ENCODE measurements at places on chromosomes 7 and 10. TPM values are rescaled to one million over a fixed set of nuclear protein-coding genes. Genes with fewer than 3 reads are reported as not detected.

DNA sequence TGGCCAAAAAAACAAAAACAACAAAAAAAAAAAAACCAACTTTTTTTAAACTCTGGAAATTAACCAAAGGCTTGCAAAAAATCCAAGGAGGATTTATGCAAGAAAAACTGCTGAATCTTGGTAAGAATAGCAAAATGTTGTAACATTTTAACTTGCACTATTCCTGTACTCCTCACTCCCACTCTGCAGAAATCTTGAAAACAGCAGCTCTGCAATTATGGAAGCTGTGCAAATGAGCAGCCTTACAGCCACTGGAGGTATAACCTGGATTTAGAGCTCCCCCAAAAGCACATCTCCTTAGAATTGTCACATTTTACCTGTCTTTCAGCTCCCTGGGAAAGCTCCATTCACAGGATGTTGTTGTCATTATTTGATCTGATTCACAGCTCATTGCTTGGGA lies 41.8 kb upstream of the LRGUK start:
- no peak for DNase-seq

- DNase-seq = no peak
These were observed 3.5 kb downstream of the BMI1 start for GRCh38 chr10:22324413-22324812.

GRCh38 chr10:34538281-34538829 lies 276.7 kb downstream of the PARD3 start:
- no peak for DNase-seq

CYP3A4 gene
- total RNA-seq = not detected

HMX2 gene
- not detected for total RNA-seq

DNA sequence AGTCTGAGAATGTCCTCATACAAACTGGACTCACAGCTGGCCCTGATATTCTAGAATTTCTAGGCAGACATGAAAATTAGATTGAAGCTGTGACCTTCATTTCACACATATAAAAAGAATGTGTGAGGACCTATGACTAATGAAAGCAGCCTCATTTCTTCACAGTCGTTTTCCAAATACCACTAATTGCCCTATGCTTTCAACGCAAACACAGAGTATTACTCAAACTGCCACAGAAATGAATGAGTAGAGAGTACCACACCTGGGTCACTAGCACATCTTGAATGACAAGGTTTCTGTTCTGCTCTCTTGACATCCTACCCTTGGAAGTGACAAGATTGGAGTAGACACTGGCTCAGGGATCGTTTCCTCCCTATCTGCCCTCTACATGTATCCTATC lies 142.4 kb downstream of the C1GALT1 start:
- DNase-seq = no peak

- DNase-seq = no peak
These were observed 62.1 kb upstream of the NCAPG2 start for GRCh38 chr7:158766570-158767281.

PIK3CG gene
- total RNA-seq = 47.3 TPM

DNA sequence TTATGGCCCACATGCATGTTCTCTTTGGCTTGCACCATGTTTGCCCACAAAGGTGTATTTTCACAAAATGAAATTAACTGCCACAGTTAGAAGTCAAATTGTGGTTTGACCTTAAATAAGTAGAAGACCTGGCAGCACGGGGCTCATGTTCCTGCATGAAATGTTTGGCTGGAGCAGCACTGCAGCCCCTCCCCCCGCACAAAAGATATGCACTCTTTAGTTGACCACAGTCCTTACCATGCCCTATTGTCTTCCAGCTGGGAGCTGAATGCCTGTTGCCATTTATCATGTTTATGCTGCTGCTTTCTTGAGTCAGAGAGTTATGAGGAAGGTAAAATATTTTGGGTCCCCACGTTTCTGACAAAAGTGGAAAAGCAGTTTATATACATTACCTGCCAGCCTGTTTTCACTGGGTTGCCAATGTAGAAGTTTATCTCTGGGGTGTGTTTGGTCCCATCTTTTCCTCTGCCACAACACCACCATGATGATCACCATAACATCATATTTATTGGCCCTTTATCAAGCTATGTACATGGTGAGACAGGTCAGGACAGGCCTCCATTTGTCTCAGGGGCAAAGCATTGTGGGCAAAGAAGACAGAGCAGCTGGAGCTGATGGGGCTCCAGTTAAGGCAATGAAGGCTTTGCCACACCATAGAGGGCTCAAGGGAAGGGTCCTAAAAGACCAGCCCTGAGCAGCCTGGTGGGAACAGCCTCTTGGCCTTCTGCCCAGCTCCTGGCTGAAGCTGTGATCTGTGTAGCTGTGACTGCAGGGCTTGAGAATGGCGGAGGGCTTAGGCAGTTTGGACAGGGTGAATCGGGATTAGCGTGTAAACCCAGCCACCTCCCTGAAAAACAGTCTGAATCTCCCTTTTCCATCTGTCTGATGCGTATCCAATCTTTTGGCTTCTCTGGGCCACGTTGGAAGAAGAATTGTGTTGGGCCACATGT lies 5.4 kb downstream of the PRF1 start:
- DNase-seq = no peak

GRCh38 chr7:32360127-32360526 lies 130.1 kb downstream of the LSM5 start:
- DNase-seq = no peak

DNA sequence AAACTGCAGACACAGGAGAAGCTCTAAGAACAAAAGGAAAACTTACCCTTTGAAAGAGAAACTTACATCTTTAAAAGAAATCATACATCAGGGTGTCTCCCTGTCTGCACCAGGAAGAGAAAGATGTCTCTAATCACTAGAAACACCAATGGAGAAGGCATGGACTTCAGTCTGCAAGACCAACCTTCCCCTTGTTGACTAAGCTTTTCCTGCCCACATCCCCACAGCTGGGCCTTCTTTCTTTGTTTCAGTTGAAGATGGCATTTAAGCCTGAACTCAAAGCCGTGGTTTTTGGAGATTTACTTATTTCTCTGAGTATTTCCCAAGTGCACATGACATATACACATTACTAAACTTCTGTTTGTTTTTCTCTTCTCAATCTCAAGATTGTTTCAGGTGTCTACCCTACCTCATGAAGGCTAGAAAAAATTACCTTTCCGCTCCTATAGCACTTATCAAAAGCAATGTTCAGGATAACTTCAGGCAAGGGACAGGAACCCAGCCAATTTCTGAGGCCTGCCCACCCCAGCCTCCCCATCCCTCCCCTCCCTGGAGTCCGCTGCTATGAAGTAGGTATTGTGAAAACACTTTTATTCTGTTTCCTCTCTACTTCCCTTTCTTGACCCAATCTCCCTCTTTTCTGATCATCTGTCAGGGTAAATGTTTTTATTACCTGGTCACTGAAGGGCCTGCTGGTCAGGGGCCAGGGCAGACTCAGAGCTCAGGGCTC lies 2.8 kb upstream of the SLC29A3 start:
- no peak for DNase-seq

GRCh38 chr10:103492655-103493261 lies 747 bp upstream of the NEURL1 start:
- DNase-seq = no peak

CTAGE8 gene
- total RNA-seq = 1.4 TPM

- no peak for DNase-seq
These were observed 25.6 kb upstream of the TMEM196 start for GRCh38 chr7:19798986-19799385.

DNA sequence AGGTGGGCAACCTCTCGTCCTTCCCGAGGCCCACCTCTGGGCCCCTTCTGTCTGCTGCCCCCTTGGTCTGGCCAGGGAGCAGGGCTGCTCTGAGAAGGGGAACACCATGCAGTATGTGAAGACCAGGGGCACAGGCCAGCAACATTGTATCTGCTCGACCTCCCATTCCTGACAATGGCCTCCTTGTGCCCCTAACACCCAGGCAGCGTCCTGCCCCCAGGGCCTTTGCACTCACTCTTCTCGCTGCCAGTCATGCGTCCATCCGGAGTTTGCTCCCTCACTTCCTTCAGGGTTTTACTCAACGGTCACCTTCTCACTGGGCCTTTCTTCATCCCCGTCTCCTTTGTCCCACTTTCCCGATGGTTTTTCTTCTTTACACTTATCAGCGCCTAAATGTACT lies 232.9 kb upstream of the GRB10 start:
- DNase-seq = no peak

DLX6 gene
- not detected for total RNA-seq

TSPAN12 gene
- not detected for total RNA-seq

ADD3 gene
- 400 TPM for total RNA-seq

MIOS gene
- 22.8 TPM for total RNA-seq

DNA sequence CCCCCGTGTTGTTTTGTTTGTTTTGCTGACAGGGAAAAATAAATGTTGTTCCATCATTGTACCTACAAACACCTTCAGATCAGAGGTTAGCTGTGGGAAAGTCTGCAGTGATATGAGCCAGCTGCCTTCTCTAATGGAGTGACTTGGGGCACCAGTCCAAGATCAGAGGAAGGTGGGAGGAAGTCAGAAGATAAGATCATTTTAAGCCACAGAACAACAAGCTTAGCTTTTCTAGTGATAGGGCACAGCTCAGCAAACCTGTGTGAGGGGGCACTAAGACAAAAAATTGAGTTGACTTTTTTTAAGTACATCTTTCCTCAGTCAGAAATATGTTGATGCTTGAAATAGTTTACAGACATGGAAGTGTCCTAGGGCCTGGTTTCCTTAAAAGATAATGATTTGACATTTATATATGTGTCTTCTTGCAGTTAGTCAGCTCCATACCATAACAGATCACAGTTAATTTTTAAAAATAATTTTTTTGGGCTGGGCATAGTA lies 240.3 kb upstream of the KAT6B start:
- peak; percentile 44 for DNase-seq

DNA sequence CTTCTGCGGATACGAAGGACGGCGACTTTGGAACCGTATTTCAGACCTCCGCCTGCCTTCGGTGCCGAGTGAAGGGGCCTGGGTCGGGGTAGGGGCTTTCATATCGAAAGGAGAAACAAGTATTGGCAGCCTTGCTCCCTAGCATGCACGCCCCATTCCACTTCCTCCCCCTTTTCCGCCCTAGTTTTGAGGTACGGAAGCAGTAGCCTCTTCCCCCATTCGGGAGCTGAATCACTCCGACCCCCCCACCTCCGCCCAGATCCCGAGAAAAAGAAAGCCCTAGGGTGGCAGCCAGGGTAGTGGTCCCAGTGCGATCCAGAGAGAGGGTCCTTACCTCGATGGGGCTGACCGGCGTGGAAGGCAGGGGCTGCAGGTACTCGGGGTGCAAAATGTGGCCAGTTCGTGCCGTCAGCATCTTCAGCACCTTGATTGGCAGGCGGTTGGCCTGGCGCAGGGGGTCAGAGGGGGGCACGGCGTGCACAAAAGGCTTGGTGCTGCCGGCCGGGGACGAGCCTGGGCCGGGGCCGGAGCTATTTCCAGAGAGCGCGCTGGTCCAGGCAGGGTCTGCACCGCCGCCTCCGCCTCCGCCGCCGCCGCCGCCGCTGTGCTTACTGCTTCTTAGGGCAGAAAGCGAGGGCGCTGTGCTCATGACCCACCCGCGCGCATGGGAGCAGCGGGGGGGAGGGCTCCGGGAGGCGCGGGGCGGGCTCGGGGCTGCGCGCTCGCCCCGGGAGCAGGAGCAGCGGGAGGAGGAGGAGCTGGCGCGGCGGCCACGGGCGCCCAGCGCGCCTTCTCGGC lies 594 bp downstream of the ZNF503 start:
- no peak for DNase-seq

GRCh38 chr10:78015546-78015945 lies 13.8 kb downstream of the POLR3A start:
- no peak for DNase-seq

- DNase-seq = no peak
These were observed 75.5 kb downstream of the KLF6 start for GRCh38 chr10:3709456-3710060.

- peak; percentile 34 for DNase-seq
These were observed 29.6 kb downstream of the AMZ1 start for GRCh38 chr7:2717293-2718261.

CYP2W1 gene
- total RNA-seq = not detected

- DNase-seq = no peak
These were observed 175.7 kb upstream of the MEOX2 start for GRCh38 chr7:15862016-15862780.

DNA sequence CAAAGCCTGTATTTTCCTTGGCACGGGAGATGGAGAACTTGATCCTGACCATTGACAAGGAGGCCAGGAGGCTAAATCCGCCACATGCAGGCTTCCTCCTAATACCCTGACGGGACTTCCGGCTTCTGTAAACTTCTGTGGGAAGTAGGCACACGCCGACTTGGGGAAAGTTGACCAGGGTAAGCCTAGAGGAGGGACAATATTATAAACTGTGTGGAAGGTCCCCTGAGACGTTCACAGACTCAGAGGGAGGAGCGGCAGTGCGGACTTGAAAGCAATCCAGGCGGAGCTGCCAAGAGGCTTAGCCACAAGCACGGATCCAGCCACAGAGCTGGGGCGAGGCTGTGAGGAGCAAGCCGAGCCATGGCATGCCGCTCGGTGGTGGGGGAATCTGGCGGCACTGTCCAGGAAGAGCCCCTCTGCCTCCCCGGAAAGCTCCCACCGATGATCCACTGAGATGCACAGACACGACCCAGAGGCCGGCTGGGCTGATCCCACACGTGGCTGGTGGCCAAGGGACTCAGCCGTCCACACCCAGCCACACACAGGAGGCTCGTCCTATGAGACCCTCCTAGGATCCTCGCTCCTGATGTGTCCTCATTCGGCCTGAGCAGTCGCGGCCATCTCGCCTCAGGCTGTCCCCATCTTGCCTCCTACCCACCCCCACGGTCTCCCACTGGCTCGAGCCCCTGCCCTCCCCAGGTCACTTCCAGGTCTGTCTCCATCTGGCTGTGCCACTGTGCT lies 40.0 kb upstream of the INSIG1 start:
- DNase-seq = no peak

- DNase-seq = no peak
These were observed 134.3 kb downstream of the ACTR3B start for GRCh38 chr7:152893801-152894294.

- no peak for DNase-seq
These were observed 24.3 kb downstream of the YWHAG start for GRCh38 chr7:76334320-76334967.

PROSER2 gene
- total RNA-seq = 0.28 TPM

DNA sequence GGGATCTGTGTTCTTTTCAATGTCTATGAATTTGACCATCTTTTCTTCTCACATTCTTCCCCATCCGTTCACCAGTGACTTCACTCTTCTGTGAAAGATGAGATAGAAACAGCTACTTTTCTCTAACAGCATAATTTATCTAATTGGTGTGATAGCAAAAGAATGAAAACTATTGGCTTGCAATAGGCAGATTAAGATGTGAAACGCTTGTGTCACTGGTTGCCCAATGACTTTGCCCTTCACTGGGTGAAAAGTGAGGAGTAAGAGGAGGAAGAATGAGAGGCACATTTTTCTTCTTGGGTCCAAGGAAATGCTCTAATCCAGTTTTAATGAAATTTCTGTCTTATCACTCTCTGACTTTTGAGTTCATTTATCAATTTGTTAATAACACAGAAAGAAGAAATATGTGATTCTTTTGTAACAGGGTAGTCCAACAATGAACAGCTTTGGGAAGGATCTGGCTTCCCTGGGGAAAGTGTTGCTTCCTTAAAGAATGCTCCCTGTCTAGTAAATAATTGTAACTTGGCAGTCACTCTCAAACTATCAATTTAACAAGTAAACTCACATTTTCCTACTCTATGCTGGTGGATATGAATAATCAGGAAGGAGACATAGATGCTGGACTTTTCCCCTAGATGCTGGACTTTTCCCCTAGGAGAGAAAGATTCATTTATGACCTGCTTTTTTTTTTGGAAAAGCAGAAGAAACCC lies 35.1 kb downstream of the BET1 start:
- no peak for DNase-seq

GRCh38 chr10:26205223-26205622 lies 11.4 kb upstream of the GAD2 start:
- DNase-seq = no peak
